Inflammatory macrophage treated with lipopolysaccharide for 4 hours (primary cell): ENCODE measurements at places on chromosomes 7 and 10.

DNA sequence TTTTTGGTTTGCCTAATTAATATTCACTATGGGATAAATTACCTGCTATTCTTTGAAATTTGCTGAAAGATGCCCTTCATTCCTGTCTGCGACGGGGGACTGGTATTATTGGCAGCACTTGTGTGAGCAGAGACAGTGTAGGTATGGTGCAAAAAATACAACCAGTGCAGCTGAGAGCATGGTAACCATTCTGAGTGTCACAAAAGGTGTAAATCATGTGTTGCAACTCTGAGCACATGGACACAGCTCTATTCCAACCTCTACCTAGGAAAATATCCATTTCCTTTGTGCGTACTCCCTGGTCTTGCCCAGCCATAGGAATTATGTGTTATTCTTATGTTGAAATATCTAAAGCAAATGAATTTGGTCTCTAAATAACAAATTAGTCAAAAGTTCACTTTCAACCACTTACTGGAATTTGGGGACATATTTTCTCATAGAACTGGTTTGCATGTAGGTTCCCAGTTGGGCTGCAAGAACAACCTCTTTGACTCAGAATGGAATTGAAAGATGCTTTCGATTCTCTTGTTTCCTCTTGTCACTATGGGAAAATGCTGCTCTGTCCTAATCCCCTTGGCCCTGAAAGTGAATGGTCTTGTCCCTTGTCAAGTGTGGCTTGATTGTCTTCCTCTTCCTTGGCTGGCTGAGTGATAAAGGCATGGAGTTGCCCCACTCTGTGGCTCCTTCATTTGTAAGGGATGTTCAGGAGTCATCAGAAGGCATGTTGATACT, 57.0 kb downstream of the CELF2 start:
- no peak for DNase-seq

- DNase-seq = peak; percentile 90
These were observed 7.0 kb upstream of the PTPRE start for GRCh38 chr10:127899766-127900387.

GRCh38 chr7:146423446-146423845, 306.8 kb downstream of the CNTNAP2 start:
- DNase-seq = no peak

DNA sequence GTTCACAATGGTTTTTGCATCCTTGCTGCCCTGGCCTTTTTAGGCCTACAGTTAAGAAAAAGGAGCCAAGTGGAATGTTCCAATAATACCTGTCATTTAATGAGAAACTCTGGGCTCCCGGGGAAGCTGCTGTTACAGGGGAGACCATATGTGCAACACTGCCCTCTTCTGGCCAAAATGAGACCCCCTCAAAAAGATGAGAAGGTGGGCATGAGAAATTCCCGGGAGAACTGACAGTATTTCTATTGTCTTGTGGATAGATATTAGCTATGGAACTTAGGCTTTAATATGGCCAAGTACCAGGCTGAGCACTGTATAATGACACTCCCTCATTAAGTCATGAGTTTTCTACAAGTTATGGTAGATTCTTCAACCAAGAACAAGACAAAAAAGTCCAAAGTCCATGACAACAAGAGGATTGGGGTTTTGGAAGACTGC, 99.4 kb downstream of the CCDC3 start:
- peak; percentile 30 for DNase-seq

DNA sequence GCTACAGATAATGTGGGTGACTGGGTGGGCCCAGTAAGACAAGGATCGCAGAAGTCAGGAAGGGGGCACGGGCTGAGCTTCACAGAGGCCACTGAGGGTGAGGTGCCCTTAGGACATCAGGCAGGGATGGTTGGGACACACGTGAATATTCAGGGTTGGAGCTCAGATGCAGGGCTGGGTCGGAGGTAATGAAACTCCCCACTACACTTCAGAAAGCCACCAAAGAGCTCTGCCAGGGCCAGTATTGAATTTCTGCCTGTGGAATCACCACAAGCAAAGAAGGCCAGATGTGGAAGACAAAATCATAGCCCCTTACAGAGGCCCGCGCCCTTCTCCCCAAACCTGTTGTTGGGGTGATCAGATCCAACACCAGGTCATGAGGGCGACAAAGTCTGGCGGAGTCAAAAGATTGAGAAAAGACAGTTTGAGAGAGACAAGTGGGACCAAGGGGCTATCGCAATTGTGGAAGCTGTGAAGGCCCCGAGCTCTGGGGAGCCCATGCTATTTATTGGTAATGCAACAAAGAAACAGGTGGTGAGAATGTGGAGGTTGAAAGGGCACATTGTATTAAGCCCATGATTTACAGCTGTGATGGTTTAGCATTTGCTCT, 42.4 kb downstream of the STRA8 start:
- DNase-seq = no peak

DNA sequence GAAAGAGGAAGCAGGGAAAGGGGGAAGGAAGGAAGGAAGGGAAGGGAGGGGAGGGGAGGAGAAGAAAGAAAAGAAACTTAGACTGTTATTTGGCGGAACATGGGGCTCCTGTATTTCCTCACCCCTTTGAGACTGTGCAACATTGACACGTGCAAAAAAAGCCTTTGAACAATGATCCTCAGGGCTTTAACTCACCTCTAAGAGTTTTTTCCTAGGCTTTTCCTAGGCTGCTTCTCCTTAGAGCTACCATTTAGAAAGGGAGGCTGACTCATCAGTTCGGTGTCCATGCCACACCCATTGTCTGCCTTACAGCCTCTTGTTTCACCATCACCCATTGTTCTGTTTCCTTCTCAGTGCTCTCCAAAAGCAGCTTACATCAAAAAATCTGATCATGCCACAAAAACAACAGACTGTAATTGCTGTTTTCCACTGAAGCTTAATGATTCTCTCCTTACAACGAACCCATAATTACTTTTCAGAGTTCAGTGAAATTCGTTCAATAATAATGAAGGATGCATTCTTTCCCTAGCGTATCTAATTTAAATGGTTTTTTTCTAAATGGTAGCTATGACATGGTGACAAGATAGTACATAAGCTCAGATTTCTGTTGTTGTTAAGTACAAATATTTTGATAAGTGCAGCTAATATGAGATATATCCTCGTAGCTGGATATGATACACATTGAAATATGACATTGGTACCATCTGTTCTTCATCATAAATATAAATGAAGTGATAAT, 90.8 kb downstream of the PRLHR start:
- DNase-seq = peak; percentile 80

GRCh38 chr10:89296220-89296648, 5.6 kb upstream of the IFIT2 start:
- peak; percentile 97 for DNase-seq

DNA sequence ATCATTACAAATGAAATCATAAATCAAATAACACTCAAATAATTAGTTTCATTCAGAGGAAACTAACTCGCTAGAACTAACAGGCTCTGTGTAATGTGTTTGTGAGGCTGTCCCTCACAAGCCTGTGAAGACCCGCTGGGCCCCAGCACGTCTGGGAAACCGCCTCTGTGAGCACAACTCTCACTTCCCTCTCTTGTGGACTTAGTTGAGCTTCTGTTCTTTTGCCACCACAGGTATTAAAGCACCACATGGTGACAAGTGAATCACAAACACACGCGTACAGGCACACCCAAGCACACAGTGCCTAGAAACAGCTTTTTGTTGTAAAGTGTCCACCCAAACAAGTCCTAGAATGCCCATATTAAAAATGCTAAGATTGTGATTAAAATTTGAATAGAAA, 51.0 kb downstream of the ZNF777 start:
- DNase-seq = no peak

- DNase-seq = no peak
These were observed 50.8 kb downstream of the VOPP1 start for GRCh38 chr7:55521512-55521911.

GRCh38 chr7:141242568-141242967, 168.7 kb downstream of the TMEM178B start:
- no peak for DNase-seq

DNA sequence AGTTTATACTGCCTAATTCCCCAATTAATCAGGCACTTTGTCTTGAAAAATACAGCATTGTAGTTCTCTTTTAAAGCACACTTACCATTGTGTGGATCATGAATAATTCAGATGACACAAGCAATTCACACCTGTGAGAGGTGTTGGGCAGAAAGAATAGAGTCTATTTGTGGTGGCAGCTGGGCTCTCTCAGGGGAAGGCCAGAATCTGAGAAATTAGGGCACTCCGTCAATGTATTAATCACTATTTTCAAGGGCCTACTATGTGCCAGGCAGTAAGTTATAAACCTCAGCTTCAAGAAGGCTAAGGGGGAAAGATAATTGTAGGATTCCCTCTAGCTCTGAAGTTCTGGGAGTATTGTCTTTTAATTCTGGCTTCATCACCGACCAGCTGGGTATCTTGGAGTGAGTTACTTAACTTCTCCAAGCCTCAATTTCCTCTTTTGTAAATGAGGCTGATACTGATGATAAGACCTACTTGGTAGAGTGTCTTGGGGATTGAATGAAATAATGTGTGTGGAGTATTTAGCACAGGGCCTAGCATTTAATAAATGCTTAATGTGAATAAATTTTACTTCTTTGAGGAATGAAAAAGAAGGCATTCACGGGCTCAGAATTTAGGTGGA, 2.5 kb downstream of the CHN2 start:
- peak; percentile 36 for DNase-seq

- no peak for DNase-seq
These were observed 64.4 kb downstream of the ASB13 start for GRCh38 chr10:5601826-5602495.

DNA sequence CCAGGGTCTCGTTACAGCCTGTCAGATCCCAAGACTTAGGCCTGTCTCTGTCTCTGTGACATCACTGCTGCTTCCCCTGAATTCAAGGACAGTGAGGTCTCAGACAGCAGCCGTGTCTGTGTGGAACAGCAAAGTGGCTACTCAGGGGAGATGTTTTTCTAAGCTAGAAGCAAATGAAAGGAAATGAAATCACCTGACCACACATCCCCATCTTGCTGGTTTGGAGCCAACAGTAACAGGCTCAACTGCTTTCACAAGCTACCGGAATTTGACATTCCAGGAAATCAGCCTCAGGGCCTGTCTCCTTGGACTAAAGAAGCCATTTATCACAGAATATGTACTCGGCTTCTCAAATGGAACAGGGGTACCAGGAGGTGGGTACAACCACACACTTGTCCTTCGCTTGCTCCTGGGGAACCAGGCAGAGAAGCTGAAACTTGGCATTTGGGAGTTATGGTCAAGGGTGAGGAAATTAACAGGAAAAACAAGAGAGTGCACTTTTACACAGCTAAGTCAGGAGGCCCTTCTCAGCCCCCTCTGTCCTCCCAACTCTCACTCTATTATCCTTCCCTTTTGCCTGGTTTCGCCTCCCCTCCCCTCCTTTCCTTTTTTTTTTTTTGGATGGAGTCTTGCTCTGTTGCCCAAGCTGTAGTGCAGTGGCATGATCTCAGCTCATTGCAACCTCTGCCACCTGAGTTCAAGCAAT, 73.2 kb downstream of the SPDYE5 start:
- no peak for DNase-seq

GRCh38 chr10:100041306-100042002, 31.7 kb upstream of the DNMBP start:
- no peak for DNase-seq

DNA sequence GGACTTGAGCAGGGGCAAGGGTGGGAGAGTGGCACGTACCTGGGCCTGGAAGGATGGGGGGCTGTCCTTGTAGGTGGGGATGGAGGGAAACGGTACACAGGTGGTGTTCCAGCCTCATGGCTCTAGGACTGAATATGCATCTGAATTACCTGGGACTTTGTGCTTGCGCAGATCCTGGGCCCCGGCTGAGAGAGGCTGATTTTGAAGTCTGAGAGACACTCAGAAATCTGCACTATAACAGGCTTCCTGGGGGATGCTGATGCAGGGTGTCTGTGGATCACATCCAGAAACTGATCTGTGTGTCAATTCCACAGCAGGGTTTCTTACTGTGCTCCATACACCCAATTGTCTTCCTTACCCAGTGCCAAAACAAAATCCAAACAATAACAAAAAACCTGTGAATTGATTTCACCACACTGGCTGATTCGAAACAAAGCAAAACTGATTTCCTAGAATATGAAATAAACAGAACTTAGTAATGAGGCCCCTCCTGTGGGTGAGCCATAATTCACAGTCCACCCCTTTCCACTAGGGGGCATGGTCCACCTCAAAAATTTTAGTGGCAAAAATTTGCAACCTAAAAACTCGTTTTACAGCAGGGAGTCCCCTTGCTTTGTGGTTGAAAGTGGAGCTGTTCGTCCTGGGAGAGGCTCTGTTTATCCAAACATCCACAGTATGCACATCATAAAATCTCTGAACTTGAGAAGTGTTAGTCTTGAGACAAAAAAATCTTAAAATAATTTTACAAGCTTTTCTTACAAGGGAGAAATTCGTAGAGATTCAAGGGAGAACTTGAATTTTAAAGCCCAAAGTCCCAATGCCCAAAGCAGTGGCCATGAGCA, 32.0 kb upstream of the PLEKHA1 start:
- peak; percentile 55 for DNase-seq

DNA sequence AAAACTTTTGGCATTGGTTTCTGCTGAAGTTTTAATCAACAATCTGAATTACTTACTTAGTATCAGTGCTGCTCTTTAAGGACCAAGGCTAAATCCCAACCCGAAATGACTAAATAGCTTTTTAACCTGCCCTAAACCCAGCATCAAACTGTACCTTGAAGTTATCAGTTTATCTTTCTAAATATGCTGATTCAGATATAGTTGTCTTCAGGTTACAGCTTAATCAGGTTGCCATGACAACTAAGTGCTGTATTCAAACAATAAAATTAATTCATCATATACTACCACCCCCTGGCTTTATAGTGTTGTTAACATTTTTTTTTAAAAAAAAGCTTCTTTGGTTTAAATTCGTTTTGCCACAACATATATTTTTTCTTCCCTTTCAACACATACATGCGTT, 239.6 kb downstream of the TWIST1 start:
- no peak for DNase-seq

DNA sequence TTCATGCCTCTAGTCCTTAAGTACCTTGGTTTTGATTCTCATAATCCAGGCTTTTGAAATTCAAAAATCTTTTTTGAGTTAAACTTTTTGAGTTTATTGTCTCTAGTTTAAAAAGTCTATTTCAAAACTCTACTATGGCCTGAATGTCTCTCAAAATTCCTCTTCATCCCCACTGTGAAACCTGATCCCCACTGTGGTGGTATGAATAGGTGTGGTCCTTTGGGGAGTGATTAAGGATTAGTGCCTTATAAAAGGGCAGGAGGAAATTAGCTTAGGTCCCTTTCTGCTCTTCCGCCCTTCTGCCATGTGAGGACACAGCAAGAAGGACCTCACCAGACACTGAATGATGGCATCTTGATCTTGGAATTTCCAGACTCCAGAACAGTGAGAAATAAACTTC, 44.1 kb upstream of the JAZF1 start:
- no peak for DNase-seq

- DNase-seq = peak; percentile 90
These were observed 38.0 kb downstream of the USP6NL start for GRCh38 chr10:11573497-11573896.

DNA sequence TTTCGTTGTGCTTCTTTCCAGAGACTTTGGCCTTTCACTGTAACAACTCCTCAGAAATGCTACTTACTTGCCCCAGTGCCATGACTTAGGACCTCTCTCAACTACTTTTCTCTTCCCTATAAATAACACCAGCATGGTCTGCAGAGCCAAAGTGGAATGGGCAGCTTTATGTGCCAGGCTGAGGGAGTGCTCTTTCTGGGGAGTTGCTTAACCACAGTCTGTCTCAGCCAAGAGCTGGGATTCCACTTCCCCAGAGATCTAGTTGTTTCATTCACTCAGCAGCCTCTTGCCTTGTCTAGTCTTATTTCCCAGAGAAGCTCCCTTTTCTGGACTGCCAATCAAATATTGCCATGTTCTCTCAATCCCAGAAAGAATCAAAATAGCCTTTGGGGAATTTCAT, 912.2 kb downstream of the GRID1 start:
- DNase-seq = no peak

- peak; percentile 59 for DNase-seq
These were observed 109.1 kb upstream of the TNRC18 start for GRCh38 chr7:5532536-5533335.
